Right hindlimb (tissue), 1 donor: ENCODE measurements at places on chromosomes 3 and 15.
A peak's percentile ranks its signal among the peaks of the same experiment; 100 is the strongest.

- DNase-seq = no peak
Observed at GRCh38 chr3:47849699-47850563, 47.0 kb downstream of the DHX30 start.

GRCh38 chr15:71892335-71892734, 82.0 kb downstream of the NR2E3 start:
- no peak for DNase-seq

DNA sequence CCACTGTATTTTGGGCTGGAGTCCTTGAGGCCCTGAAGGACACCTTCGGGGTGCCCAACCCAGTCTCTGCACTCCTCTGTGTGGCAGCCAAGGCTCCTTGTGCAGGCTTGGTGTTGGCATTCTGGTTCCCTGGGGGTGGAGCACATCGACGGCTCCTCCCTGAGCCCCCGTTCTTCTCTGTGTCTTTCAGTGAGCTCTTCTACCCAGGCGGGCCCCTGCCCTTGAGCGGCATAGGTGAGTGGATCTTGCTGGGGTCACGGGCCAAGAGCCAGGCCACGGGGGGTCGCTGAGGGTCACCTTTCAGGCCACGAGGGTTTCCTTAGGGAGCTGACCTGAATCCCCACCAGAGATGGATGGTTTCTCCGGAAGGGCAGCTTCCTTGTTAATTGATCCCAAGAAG, 234.8 kb downstream of the SNRPN start:
- no peak for DNase-seq

DNA sequence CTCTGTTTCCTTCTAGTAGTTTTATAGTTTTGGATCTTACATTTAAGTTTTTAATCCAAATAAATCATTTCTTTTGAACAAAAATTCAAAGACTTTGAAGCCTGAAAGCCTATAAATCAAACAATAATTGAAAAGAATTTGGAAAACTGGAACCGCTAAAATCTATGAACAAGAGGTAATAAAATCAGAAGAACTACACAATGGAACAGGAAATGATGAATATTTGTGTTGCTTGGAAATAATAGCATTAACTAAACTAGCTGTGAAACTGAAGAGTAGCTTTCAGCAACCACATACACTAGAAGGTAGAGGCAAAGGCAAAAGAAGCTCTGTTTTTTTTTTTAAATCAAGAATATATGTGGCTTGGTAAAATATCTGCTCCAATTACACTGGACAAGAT, 147.9 kb upstream of the ABI3BP start:
- no peak for DNase-seq

DNA sequence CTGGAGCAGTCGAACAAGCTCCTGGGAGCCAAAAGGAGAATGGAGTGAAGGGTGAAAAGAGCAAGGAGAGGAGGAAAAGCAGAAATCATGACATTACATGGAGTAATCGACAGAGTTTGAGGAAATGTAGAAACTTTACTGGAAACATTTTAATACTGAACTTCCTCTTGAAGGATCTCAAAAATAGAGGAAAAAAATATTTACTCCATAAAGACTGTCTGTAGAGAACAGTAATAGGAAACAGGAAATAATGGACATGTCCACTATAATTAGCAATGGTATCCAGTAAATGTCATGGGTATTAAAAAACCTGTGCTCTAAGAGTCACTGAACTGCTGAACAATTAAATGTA, 53.0 kb downstream of the TBC1D2B start:
- DNase-seq = no peak

DNA sequence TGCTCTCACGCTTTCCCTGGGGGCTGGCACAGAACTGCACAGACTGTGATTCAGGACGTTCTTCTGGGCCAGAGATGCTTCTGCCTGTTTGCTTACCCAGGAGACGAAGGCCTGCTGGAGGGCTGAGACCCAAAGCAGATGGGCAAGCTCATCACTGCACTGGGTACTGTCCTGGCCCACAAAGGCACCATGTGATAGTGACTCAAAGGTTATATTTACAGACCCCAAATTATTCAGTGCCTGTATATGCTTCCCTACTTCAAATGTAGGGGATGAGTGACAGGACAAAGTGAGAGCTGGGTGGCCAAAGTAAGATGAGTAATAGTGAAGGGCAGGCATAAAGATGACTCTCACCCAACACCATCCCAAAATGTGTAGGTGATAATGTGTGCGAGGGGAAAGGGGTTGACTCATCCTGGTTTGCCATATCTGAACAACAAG, 127.4 kb downstream of the WDR76 start:
- DNase-seq = no peak

DNA sequence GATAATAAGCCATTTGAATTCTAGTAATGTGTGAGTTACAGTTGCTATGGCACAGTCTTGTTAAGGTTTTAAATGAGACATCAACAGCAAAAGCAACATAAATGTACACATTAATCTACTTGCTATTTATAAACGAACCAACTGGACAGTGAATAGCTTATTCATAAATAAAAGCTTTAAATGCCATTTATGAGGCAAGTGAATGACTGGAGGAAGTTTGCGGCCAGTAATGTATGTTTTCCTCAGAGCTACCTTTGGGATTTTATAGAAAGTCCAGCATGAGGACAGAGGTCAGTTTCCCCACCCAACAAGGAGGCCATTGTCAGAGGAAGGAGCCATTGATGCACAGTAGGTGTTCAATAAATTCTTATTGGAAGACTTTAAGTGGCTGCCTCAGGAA, 48.0 kb upstream of the PXYLP1 start:
- no peak for DNase-seq

DNA sequence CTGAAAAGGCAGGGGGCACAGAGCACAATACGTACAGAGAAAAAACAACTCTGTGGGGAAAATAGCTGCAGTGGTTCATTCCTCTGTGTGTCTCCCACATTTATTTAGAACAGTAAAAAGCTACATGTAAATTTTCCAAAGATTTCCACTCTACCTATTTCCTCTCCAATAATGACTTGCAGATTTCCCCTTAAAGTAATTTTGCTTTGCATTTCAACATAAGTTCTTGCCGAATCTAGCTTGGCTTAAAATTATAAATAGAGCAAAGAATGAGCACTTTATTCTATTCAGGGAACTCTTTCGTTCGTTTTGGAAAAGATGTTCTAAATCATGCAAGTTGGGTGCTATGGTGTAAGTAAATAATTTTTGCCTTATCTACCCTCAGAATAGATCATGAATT, 58.2 kb upstream of the NR2E3 start:
- no peak for DNase-seq

GRCh38 chr3:171833789-171834460, 9.2 kb upstream of the TMEM212 start:
- DNase-seq = no peak

- no peak for DNase-seq
Observed at GRCh38 chr3:54878145-54878544, 49.7 kb downstream of the LRTM1 start.

GRCh38 chr3:100019719-100020118, 94.6 kb downstream of the FILIP1L start:
- DNase-seq = no peak

GRCh38 chr15:93158097-93158900, 69.3 kb upstream of the RGMA start:
- peak; percentile 55 for DNase-seq

GRCh38 chr3:156551261-156551660, 3.7 kb downstream of the SSR3 start:
- no peak for DNase-seq

DNA sequence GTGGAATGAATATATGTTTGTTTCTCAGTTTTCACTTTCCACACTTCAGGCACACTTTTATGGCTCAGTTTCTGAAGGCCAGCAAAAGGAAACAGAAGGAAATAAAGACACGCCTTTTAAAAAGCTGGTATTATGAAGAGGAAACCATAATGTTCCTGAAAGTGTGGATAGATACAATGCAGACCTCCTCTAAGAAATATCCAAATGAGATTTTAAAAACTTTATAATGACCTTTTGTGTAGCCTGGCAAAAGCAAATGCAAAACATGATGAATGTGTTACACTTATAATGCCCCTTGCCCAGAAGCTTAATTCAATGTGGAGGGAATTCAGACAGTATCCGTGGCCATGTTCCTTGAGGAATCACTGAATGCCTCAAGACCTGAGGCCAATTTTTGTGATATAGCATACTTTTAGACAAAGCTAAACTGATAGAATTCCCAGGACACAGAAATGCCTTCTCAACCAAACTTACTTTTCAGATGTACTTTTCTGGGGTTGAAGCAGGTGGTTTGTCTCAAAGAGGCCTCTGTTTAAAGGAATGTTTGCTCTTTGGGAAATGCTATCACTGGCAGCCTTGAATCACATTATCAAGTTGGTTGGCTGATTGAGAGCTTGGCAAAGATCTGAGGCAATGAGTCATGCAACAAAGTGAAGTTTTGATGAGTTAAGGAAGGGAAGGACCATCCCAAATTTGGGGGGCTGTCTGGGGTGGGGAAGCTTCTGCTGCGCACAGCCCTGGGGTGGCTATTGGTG, 77.1 kb upstream of the CACNA2D3 start:
- no peak for DNase-seq

DNA sequence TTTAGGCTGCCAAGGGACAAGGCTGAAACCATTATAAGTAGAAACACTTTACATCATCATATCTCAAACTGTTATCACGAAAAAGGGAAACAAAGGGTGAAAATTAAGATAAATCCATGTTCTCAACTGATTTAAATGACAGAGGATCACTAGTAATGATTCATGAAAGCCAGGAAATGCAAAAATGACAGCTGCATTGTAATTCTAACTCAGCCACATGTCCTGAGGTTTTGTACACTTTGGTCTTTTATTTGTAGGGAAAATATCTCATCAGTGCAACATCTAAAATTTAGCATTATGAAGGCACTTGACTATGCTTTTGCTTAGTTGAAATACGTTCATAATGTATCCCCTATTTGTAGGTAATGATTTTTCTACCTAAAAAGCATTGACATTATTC, 379.7 kb downstream of the TIGIT start:
- no peak for DNase-seq

DNA sequence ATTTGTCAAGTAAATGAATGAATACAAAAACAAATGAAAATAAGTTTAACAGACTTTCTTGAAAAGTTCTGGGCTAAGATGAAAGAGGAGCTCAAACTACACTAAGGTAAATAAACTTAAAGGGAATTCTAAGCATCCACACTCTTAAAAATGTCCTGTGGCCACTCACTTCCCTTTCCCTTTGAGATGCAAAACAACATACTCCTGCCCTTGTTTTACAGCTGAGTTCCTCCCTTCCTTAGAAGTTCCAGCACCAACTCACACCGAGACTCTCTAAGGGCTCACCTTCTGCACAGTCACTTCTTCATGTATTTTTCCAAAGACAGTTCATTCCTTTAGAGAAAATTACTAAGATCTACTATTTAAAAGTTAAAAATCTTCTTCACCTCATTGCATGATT, 123.3 kb upstream of the CMC1 start:
- DNase-seq = no peak

GRCh38 chr3:108159105-108159504, 63.1 kb downstream of the IFT57 start:
- DNase-seq = no peak

- DNase-seq = no peak
Observed at GRCh38 chr15:40330368-40330836, 6.9 kb downstream of the INAFM2 start.

GRCh38 chr3:121883507-121883906, 10.7 kb upstream of the SLC15A2 start:
- no peak for DNase-seq

- no peak for DNase-seq
Observed at GRCh38 chr3:83956431-83956830, 1002.4 kb upstream of the CADM2 start.

GRCh38 chr3:11291808-11292207, 19.6 kb downstream of the ATG7 start:
- no peak for DNase-seq

DNA sequence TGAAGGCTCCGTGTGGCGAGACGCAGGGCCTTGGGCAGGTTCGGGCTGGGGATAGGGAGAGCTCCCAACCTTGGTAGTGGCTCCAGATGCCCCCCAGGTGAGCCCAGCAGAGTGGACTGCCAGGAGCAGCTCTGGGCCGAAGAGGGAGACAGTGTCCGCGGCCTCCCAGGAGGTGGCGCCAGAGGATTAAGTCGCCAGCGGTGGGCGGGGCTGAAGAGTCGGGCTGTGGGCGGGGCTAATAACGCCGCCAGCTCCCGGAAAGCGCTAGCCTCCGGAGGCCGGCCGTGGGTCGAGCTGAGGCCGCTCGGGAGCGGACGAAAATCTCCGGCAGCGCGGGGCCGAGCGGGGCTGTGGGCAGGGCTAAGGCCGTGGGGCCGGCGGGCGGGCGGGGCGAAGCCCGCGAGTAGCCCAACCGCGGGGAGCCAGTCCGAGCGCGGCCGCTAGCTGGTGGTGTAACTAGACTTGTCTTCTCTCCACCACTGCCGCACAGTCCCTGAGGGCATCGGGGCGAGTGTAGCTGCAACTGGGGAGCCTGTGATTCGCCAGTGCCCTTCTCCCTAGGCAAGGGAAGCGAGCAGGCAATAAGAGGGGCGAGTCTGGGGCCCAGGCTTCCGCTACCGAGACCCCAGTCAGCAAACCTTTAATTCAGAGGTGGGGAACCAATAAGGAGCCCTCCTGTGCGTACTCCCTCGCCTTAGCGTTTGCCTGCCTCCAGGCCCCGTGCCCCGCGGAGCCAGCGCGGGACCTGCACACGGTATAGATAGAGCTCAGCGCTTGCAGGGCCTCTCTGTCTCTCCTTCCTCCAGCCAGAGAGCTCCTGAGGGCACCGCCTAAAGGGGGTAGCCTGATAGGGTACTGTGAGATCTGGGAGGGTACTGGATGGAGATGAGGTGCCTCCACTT, 14.4 kb upstream of the BSN start:
- DNase-seq = peak; percentile 93
